ENCODE measurements at places on chromosomes 4 and X.

DNA sequence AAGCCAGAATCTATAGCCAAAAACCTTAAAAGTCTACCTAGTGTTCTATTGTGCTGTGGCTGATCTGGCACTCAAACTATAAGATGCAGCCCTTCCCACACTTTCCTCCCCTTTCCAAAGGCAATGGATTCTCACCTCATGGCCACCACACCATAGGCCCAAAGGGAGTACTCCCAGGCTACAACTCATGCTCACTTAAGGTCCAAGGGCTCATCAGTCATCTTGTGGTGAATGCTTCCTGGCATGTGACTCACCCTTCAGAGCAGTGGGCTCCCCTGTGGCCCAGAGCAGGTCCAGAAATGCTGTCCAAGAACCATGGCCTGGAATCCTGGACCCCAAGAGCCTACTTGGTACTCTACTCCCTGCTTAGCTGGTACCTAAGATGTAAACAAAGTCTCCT, 181.0 kb downstream of the CHRDL1 start:
- peak; percentile 3 for DNase-seq

- peak; percentile 76 for DNase-seq
Measured at GRCh38 chr4:52841682-52842456, 20.2 kb upstream of the RASL11B start.

GRCh38 chr4:39363773-39364393, 2.3 kb downstream of the RFC1 start:
- no peak for DNase-seq

GRCh38 chrX:124594017-124594651, 247.8 kb downstream of the SH2D1A start:
- no peak for DNase-seq

- no peak for DNase-seq
Measured at GRCh38 chr4:76001700-76002099, 5.6 kb downstream of the CXCL9 start.

DNA sequence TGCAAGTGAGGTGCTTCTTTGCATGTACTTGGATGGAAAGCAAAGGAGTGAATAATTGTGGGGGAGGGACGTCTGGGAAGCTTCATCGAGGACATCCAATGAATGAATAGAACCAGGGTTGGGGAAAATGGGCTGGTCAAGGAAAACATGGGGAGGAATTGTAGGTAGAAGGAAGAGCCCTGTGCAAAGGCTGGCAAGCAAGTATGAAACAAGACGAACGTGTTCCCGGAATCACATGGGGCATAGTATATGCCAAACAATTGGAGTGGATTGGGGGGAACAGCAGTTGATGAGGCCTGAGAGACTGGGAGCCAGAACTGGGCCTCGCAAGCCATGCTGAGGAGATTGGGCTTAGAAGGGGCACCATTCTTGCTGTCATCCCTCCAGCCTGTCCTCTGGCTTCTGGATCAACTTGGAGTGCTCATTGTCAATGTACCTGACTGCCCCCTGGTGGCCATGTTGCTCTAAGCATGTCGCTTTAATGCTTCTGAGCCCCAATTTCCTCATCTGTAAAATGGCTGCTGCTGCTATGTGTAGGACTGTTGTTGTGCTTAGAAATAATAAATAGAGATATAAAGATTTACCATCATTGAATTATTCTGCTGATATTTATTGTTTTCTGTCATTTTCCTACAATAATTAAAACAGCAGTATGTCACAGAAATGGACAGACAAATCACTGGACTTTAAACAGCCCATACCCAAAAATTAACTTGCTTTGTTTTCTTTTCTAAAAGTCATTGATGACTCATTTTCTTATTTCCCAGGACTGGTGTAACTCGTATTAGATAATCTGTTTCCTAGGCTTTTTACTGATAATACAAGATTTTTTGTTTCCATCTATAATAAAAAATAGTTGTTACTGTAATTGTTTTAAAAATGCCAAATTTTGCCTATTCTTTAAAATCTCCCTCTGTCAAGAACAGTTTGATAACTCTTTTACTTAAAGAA, 66.4 kb downstream of the JADE3 start:
- peak; percentile 55 for DNase-seq

DNA sequence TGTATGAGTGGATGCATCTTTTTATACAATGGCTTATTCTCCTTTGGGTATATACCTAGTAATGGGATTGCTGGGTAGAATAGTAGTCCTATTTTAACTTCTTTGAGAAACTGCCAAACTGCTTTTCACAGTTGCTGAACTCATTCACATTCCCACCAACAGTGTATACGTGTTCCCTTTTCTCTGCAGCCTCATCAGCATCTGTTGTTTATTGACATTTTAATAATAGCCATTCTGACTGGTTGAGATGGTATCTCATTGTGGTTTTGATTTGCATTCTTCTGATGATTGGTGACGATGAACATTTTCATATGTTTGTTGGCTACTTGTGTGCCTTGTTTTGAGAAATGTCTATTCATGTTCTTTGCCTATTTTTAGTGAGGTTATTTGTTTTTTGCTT, 687.0 kb upstream of the EPHA5 start:
- no peak for DNase-seq

- no peak for DNase-seq
Measured at GRCh38 chrX:114338870-114339269, 245.0 kb upstream of the HTR2C start.

GRCh38 chr4:136741468-136741867, 790.8 kb downstream of the PCDH18 start:
- peak; percentile 38 for DNase-seq

GRCh38 chr4:143643399-143643798, 57.1 kb downstream of the FREM3 start:
- DNase-seq = no peak

GRCh38 chr4:142840516-142841123, 5.5 kb downstream of the INPP4B start:
- peak; percentile 41 for DNase-seq

- DNase-seq = no peak
Measured at GRCh38 chrX:65679071-65679540, 11.7 kb downstream of the MSN start.

- peak; percentile 28 for DNase-seq
Measured at GRCh38 chrX:34654696-34655490, 2.2 kb downstream of the TMEM47 start.

GRCh38 chr4:41586675-41587225, 48.8 kb downstream of the LIMCH1 start:
- DNase-seq = peak; percentile 43

GRCh38 chr4:10054571-10055041, 33.3 kb upstream of the SLC2A9 start:
- DNase-seq = peak; percentile 20

DNA sequence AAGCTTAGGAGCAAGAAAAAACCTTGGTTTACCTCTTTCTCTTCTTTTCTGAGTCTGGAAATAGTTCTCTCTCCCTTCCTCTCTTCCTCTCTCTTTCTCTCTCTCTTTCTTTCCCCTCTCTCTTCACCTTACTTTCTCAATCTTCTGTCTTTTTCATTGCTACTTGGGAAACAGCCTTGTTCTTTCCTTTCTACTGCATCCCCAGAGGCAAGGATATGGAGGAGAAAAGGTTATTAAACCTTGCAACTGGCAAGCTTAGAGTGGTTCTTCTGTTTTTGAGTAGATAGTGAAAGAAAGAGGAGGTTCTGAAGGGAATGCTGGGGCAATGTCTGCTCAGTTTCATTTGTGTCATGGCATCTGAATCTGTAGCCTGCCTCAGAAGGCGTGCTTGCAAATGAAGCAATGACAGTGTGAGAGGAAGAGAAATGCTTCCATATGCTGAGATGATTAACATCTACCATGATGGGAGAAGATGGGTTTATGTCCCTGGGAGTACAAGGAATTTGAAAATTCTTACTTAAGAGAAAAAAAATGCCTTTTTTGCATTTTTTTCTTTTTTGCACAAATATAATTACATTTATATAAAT, 190.6 kb downstream of the CEP135 start:
- no peak for DNase-seq

GRCh38 chr4:127632420-127633403, at the start of gene INTU:
Gene INTU, plus strand, starts transcription at chr4:127632957. Its CDS starts 78 bp downstream, at chr4:127633035.
- DNase-seq = peak; percentile 98

GRCh38 chrX:72027024-72027913, 104.4 kb downstream of the RTL5 start:
- DNase-seq = no peak

- DNase-seq = no peak
Measured at GRCh38 chr4:52107745-52108144, 56.6 kb downstream of the SPATA18 start.

DNA sequence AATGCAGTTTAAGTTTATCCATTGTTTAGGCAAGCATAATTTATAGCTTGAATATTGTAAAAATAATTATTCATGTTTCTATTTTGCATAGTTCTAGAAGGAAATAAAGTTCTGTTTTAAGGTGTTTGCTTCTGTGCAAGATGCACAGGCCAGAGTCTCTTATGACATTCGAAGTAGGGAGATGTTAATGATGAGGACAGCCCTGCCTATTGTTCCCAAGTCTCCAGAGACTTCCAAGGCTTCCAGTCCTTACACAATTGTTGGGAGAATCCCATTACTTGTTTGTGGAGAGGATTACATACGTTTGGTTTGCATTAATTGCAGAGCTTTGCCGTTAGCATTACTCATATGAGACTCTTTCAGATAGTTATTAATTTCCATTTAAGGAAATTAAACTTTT, 96.2 kb upstream of the ANK2 start:
- DNase-seq = no peak

DNA sequence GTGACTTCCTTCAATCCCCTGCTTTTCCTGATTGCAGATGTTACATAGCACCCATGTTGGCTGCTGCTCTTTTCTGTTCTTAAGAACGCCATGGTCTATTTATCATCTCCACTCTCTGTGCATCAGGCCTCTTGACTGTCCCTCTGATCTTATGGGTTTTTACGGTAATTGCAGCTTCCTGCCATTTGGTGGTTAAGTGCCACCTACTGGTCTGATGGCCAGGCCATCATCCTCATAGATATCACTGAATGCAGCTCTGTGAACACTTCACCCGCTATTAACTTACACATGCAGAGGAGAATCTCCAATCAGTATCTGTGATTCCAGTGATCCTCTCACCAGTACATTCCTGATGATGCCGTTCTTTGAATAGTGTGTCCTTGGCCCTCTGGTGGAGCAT, 382.4 kb downstream of the TRAM1L1 start:
- no peak for DNase-seq

Measured in fibroblast of lung (primary cell).